ENCODE measurements at places on chromosomes 5 and 9. TPM values are rescaled to one million over a fixed set of nuclear protein-coding genes. Genes with fewer than 3 reads are reported as not detected.

DNA sequence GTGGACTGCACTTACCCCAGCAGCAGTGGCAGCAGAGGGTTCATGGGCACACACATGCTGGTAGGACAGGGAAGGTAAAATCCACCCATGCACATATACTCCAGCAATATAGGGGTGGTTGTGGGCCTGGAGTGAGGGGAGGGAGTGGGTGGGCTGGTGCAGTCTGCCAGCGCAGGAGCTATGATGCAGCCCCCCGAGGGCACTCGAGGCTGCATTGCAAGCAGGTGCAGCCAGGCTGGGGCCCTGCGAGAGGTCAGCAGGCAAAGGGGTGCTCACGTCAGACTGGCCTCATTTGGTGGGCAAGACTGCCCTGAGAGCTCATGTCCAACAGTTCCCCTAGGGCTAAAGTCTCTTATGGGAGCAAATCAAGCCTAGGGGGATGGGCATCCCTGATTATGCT, 32.4 kb upstream of the PCDHA1 start:
- DNase-seq = no peak

DNA sequence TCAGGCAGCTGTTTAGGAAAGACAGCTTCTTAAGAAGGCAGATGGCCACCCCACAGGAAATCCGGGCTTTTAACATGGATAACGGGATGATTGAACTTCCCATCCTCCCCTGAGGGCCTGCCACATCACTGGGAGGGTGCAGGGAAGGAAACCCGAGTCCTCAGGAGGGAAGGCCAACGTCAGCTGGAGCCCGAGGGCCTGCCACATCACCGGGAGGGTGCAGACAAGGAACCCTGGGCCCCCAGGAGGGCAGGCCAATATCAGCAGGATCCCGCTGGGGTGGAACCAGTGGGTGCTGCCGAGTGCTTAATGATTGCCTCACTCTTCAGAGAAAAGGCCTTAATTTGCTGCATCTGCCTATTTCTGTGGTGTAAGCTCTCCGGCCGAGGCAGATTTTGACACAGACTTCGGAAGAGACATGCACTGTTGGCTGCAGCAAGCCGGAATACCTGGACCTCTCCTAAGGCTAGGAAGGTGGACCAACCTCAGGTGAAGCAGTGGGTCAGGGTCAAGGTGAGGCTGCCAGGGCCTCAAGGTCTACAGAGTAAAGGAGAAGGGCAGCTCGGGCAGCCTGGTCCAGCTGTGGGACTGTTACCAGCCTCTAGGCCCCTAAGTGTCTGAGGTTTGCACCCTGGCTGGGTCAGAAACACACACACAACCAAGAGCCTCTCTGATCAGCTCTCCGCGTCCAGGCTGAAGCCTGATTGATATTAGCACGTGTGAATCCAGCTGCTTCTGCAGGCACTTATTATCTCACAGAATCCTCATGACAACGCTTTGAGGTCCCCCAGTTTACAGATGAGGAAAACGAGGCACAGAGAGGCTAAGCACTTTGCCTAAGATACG, 14.8 kb upstream of the COL5A1 start:
- DNase-seq = no peak

DNA sequence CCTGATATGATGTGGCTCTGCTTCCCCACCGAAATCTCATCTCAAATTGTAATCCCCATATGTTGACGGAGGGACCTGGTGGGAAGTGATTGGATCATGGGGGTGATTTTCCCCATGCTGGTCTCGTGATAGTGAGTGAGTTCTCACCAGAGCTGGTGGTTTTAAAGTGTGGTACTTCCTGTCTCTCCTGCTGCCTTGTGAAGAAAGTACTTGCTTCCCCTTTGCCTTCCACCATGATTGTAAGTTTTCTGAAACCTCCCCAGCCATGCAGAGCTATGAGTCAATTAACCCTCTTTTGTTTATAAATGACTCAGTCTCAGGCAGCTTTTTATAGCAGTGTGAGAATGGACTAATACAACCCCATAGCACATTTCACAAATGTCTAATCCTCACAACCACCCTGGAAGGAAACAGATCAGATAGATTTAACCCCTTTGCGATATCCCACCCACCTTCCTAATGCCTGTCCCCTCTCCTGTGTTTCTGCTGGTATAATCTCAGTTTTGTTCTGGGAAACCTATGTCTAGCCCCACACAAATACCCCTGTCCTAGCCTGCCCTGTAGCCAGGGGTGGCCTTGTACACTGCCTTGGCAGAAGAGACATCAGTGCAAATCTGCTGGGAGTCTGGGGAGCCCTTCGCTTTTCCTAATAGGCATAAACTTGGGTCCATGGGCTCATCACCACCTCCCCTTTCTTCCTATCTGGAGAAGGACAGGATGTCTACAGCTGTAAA, 157.0 kb upstream of the RAI14 start:
- no peak for DNase-seq

GRCh38 chr9:117624106-117624505, 80.1 kb upstream of the TLR4 start:
- DNase-seq = no peak

GRCh38 chr5:89191374-89191773, 308.4 kb upstream of the MEF2C start:
- DNase-seq = no peak

GRCh38 chr5:177498013-177498787, 796 bp upstream of the PDLIM7 start:
- DNase-seq = peak; percentile 72

- DNase-seq = peak; percentile 63
Observed at GRCh38 chr5:140322751-140323731, 20.1 kb upstream of the PFDN1 start.

GRCh38 chr5:146018514-146019375, 82.4 kb downstream of the SH3RF2 start:
- DNase-seq = no peak

- no peak for DNase-seq
Observed at GRCh38 chr5:141504216-141504615, 15.3 kb downstream of the PCDHGC5 start.

GRCh38 chr9:112249277-112249676, 74.2 kb upstream of the SUSD1 start:
- no peak for DNase-seq

DNA sequence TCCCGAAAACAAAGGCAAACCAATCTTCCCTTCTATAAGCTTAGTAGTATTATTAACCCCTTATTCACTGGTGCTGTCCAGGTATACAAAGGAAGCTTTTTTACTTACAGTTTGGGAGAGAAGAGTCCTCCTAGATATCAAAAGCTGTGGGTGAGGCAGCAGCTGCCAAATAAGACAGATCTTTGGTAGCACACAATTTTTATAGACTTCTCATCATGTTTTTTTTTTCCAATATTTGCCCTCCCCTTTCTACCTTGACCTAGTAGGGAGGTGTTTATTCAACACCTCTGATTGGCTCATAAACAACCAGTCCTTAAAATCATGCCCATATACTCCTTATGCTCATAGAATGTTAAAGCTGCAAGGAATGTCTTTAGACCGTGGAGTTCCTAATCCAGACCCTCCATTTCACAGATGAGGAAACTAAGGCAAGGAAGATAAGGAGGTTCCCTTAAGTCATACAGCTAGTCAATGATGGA, at the start of gene ALDOB:
Gene ALDOB, minus strand, starts transcription at position 174 of the 479 bp plus-strand sequence. CDS start 4,887 bp downstream, outside the sequence.
- DNase-seq = no peak

- DNase-seq = no peak
Observed at GRCh38 chr5:160198841-160199409, 30.4 kb upstream of the FABP6 start.

DNA sequence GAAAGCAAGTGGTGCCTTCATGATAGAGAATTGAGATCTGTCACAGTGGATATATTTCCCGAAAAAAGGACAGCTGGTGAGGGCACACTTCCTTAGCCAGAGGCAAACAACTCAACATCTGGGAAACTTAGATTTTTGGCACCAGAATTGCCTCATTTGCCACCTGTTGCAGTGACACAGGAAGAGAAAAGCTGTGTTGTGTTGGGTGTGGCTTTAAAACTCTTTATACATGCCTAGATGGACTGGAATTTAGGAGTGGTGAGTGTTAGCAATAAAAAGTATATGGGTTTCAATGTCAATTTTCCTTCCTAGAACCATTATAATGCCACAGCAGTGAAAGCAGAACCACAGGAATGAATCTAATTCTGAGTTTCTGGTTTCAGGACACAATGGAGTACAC, 62.6 kb upstream of the CEMIP2 start:
- DNase-seq = no peak

DNA sequence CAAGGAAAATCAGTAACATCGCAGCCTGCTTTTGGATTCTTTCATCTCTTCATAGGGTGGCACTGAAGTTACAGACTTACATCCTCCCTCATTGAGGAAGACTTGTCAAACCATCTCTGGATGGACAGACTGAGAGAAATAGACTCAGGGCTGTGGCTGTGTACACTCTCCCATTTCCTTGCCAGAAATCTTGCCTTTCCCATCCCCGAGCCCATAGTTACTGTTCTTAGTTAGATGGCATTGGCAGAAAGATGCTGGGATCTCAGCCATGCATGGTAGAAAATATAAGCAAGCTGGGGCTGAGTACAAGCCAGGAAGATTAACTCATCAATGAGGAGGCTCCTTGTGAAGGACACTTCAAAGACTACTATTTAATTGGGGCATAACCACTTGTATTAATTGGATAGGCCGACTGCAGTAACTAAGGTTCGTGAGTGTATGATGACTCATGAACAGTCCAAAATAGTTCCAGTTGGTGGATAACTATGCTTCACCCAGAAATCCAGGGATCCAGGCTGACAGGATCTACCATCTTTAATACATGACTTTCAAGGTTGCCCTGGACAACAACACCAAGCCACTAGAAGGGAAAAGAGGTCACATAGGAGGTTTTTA, 137.9 kb downstream of the TMEM38B start:
- no peak for DNase-seq

DNA sequence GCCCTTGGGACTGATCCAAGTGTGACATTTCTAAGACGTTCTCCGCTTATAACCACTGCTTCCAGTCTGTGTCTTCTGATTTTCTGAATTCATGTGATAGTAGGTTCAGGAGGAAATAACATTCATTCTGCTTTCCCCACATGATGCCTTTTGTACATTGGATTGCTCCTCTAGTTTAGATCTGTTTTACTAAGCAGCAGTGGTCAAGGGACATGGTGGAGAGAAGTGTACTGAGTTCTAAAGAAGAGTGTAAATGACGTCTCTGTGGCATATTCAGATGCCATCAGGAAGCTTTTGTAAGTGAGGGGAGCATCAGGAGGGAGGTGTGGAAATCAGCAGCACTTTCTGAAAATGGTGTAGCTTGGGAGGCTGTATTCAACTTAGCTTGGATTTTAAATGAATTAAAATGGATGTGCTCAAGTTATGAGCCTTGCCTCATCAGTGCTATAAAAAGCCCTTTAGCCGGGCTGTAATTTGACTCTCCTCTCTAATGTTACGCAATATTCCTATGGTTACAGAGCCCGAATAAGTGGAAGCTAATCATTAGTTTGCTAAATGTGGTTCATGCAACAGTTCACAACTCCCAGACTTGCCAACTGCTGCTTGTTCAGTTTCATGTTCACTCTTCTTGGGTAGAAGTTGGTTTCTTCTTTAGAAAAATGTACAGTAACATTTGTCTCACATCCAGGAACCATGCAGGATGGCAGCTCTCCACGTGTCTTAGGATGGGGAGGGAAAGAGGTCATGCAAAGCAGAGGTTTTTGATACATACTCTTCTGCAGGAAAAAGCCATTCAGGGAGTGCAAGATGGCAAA, 281.3 kb downstream of the ARHGAP26 start:
- DNase-seq = no peak

DNA sequence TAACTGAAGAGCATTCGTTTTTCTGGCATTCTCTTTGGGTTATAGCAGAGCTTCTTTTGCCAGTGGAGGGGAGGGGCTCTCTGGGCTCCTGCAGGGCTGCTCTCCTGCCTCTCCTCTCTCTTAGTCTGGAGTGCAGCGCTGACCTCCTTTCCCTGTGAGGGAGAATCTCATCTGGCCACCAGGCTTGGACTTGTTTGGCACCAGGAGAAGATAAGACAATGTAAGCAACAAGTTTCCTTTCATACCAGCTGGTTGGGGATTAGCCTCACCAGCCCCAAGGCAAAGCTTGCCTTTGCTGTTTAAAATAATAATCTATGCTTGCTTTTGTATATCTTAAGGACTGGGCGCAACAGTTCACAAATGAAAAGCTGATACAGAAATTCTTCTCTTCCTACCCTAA, 196.4 kb downstream of the TLE4 start:
- DNase-seq = no peak

- DNase-seq = no peak
Observed at GRCh38 chr5:56479696-56480077, 246.6 kb upstream of the ANKRD55 start.

DNA sequence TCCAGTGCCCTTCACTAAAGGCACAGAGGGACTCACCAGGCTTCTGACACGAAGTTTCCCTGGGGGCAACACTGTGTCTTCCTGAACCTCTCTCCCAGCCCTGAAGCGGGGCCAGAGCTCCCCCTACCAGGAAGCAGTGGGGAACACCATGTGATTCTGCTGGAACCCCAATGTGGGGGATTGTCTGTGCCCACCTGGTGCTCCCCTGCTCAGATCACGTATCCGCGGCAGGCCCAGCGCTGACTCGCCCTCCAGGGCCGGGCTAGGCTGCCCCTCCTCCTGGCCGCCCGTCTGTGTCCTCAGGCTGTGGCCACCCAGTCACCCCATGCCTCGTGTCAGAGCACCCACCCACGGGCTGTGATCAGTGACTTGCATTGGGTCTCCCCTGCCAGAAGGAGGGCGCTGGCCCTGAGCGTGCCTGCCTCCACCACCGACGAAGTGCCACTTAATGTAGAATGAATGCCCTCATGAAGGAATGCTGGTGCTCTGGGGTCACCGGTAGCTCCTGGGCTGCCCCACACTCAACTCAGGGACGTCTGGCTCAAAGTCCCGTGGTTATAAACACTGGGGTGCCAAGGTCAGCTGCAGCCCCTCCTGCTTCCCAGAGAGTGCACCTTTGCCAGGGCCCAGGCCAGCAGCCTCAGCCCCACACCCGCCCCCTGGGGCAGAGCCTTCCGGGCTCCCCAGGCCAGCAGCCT, 22.1 kb downstream of the SARDH start:
- DNase-seq = peak; percentile 52

The ARL10 gene
- 5.5 TPM for total RNA-seq

The SHOC1 gene
- total RNA-seq = not detected

The EXOC3 gene
- 46.4 TPM for total RNA-seq

The RGP1 gene
- 28.5 TPM for total RNA-seq

The SMIM33 gene
- not detected for total RNA-seq

The PFN3 gene
- not detected for total RNA-seq

The NKD2 gene
- 2.8 TPM for total RNA-seq

The PRRC1 gene
- 17.1 TPM for total RNA-seq
